ENCODE measurements at places on chromosomes 3 and 15.

DNA sequence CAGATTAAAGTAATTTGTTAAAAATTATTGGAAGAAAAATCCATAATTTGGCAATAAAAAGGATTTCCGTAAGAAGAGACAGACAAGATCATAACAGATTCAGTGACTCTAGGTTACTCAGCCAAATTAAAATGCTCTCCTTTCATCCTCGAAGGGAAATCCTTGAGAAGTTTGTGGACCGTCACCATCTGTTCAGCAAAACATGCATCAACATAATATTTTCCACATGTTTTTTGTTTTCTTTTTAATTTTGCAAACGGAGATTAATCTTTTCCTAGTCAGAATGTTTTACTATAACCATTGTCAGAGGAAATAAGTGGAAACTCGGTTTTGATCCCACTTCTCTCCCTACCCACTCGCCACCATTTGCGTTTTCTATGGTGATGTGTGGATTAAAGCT, 128.3 kb downstream of the TMCO5A start:
- DNase-seq: no peak

GRCh38 chr3:148714521-148714920, 16.8 kb downstream of the AGTR1 start:
- DNase-seq: no peak

DNA sequence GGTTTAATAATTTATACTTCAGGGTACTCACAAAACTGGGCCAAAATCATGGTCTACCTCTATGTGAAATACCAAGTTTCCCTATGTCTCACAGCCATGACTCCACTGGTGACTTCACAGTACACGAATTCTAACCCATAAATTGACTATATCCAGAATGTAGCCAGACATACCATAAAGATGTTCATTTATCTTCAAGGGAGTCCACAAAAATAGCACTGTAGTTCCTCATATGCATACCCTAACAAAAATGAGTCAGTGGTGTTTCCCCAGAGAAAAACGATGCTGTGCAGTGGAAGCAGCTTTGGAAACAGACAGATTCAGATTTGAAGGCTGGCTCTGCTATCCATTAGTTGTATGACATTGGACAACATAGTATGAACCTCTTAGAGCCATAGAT, 438.8 kb downstream of the FHIT start:
- no peak for DNase-seq

DNA sequence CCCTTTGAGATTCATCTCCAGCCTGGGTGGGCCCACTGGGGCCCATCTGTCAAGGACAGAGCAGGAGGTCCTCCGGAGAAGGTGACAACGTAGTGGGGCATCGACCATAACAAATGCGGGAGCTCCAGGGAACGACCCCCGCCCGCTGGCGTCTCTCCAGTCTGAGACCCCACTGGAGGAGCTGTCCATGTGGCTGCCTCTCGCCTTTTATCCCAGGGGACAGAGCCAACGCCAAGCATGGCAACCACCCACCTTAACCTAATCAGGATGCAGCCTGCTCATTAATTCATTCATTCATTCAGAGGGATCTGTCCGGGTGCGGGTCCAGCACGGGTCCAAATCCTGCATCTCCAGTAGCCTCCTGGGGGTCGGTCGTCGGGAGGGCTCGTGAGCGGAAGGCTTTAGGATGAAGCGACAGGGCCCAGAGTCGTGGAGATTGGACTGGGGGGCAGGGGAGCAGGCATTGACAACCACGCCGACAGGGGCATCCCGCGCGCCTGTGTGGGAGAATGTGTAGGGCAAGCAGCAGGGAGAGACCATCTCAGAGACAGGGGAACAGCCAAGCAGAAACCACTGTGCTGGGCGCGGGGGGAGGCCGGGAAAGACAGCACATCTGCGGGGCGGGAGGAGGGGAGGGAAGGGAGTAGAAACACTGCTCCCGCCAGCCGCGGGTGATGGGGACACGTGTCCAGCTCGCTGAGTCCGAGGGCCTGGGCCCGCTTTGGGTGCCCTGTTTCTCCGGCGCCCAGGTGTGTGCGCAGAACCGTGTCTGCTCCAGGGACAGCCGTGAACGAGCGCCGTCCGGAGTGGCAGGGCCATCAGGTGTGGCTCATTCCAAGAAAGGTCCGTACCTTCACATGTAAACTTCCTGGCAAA, 1.9 kb downstream of the PIGZ start:
- DNase-seq: no peak

- no peak for DNase-seq
Observed at GRCh38 chr3:71087143-71088018, 496.1 kb downstream of the FOXP1 start.

- DNase-seq: no peak
Observed at GRCh38 chr3:149010966-149011365, 19.6 kb downstream of the GYG1 start.

GRCh38 chr15:80878242-80878866, 99.2 kb downstream of the CEMIP start:
- DNase-seq: no peak

DNA sequence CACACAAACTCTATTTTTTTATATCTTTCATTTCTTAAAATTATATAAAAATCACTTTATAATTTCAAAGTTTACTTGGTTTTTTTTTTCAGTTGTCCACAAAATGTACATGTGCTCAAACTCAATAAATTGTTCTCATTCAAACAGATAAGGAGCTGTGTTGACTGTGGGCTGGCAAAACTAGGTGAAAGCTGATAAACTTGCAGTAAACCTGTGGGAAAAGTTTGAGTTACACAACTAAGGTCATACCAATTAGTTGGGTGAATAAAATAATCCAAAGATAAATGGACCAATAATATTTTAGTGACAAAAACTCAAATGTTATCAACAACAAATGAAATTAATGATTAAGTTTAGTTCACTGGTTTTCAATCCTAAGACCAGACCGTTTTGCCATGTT, 12.6 kb upstream of the UPK1B start:
- DNase-seq: no peak

DNA sequence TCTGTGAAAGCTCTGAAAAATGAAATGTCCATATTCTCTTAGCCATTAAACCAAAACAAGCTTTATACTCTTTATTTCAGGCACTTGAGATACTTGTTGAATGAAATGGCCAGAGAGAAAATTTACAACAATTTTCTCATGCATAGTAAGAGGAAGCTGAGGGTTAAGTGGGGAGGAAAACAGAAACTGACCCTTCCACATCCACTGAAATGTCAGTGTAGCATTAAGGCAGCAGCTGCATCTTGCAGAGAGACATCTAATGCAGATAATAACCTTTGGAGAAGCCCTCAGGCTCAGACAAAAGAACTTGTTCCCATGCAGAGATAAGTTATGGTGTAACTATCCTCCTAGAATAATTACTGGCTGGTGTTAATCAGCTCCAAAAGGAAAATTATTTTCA, 34.0 kb downstream of the ZDHHC23 start:
- DNase-seq: no peak

DNA sequence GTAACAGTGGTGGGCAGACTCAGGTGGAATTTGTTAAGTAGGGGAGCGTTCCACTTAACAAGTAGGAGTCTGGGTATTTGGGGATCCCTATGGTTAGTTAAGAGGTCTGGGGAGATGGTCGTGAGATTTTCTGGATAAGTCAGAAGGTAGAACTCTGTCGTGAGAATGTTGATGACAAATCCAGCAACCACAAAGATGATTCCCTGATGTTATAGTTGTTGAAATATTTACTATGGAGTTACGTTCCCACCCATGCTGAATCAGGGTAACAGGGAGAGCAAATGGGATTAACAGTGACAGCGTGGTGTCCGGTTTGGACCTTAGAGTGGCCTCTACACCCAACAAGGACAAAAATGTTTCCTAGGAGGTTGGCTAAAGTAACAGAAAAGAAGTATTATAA, 110.8 kb downstream of the MFSD1 start:
- no peak for DNase-seq

DNA sequence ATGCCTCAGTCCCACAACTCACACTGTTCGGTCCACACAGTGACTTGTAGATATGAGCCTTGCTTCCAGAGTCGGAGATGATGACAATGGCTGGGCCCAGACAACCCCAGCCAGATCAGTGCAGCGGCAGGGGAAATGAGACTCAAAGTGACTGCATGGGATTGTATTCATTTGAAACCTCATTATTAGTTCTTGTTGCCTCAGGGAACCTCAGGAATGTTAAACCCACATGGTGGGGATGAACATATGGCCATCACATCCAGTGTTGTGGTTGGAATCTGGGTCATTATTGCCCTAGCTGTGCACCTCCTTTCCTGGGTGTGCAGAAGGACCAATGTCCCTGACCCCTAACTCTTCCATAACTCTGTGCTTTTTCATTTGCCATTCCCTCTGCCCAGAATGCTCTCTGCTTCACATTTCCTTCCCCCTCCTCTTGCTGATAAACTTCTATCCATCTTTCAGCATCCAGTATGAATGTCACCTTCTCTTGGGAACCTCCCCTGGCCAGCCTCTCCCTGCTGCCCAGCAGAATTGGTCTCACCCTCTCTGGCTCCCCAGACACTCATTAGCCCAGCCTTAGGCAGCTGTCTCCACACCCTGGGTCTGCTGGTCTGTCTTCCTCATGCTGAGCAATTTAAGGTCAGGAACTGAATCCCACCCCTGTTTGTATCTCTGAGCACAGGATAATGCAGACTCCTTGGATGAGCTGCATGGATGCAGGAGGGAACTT, 67.0 kb upstream of the TNFAIP8L3 start:
- no peak for DNase-seq

DNA sequence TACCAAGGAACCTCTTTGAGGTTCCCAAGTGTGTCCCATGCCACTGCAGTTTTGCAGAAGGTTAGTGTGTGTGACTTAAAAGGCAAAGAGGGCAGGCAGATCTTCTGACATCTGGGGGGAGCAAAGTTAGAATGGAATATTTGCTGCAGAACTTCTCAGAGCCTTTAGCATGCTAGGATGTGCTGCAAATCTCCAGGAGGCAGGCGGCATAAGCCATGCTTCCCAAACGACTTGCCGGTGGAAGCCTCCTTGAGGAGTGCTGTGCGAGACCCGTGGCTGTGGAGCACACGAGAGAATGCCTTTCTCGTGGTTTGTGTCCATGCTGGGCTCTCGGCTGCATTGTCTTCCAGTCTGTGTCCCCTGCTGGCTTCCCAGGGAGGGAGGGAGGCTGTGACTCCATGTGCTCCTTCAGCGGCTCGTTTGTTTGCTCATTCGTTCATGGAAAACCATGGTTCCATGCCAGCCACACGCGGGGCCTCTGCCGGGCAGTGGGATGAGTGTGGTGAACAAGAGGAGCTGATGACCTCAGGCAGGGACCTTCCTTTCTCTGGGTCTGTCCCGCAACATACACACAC, 13.8 kb downstream of the HDAC11 start:
- DNase-seq: no peak

DNA sequence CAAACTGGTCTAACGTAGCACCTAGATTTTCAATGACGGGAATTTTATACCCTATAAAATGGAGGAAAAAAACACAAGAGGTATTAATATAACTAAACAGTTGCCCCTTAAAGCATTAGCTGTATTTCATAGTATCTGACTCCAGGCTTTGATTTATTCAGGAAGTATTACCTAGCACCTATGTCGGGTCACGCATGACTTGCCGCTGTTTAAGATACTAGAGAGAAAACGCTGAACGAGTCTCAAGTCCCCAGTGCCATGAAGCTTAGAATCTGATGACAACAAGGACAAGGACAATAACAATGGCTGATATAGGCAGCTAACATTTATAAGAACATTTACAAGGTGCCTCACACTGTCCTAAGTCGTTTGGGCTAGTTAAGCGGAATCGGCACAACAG, 1.9 kb downstream of the SNRPA1 start:
- no peak for DNase-seq

- DNase-seq: no peak
Observed at GRCh38 chr3:25944329-25944728, 154.4 kb downstream of the OXSM start.

DNA sequence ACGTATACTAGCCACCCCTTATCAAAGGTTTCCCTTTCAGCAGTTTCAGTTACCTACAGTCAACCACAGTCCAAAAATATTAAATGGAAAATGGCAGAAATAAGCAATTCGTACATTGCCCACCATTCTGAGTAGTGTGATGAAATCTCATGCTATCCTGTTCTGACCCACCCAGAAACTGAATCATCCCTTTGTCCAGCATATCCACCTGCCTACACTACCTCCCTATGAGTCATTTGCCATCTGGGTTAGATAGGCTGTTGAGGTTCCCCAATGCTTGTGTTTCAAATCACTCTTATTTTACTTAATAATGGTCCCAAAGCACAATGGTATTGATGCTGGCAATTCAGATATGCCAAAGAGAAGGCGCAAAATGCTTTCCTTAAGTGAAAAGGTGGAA, 15.3 kb upstream of the PHC3 start:
- no peak for DNase-seq

- no peak for DNase-seq
Observed at GRCh38 chr3:27349832-27350231, 19.4 kb downstream of the NEK10 start.

GRCh38 chr3:171901615-171902312, 58.6 kb downstream of the TMEM212 start:
- DNase-seq: no peak

GRCh38 chr3:79405183-79405582, 362.6 kb downstream of the ROBO1 start:
- DNase-seq: no peak

GRCh38 chr3:130850843-130851242, 43.0 kb upstream of the ATP2C1 start:
- DNase-seq: no peak

DNA sequence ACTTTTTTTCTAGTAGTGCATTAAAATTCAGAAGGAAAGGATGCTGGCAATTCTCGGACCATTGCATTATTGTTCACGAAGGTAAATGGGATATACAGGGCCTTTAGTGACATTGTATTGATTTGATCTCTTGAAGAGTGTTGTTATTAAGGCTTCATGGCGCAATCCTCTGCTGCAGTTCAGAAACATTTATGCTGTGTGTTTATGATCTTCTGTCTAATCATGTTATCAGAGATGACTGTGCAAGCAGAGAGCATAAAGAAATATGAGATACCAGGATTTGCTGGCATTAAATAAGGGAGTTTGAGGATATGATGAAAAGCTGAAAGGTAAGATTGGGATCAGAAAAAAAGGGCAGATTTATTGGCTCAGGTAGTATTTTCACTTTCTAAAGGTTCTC, 180.6 kb downstream of the EPHA6 start:
- DNase-seq: no peak

GRCh38 chr3:162175878-162176277, 679.3 kb downstream of the OTOL1 start:
- DNase-seq: no peak

DNA sequence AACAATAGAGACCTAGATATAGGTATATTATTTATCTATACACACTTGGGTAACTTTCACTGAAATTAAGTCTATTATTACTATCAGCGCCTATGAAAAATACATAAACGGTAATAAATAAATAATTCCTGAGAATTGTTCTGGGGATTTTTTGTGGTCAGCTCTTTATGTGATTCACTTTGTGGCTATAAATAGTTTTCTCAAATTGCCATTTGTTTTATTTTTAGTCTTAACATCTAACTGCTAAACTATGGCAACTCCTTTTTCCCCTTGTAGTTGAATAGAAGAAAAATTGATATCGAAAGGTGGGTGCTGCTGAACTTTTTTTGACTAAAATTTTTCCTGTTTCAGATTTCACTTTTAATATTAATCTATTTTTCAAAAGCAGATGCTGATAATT, 189.0 kb downstream of the VGLL3 start:
- no peak for DNase-seq

All from activated T-cell treated with anti-CD3 and anti-CD28 coated beads, Interleukin-2, amount 50 U/mL, for 48 hours (primary cell).